ENCODE measurements at places on chromosomes 4 and X.

GRCh38 chr4:153497988-153498967 lies 32.1 kb downstream of the TMEM131L start:
- no peak for DNase-seq

GRCh38 chr4:172826861-172827260 lies 341.8 kb upstream of the GALNT7 start:
- DNase-seq, result no peak

- peak; percentile 27 for DNase-seq
Measured at GRCh38 chr4:73922766-73923630, 53.8 kb downstream of the CXCL1 start.

DNA sequence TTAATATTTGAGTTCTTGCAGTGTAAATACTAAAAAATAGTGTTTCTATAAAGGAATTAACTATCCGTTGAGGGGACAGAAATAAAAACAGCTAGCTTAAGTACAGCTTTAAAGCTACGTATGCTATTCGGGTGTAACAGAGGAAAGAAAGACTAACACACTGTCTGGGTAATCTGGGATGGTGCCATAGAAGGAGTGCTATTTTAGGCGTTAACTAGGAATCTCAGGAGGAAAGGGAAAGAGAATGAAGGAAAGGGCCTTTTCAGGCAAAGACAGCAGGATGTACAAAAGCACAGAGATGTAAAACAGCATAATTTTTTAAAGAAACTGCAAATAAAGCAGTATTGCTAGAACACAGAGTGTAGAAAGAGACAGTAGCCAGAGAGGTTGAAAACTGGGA lies 161.8 kb downstream of the RAP1GDS1 start:
- DNase-seq, result no peak

DNA sequence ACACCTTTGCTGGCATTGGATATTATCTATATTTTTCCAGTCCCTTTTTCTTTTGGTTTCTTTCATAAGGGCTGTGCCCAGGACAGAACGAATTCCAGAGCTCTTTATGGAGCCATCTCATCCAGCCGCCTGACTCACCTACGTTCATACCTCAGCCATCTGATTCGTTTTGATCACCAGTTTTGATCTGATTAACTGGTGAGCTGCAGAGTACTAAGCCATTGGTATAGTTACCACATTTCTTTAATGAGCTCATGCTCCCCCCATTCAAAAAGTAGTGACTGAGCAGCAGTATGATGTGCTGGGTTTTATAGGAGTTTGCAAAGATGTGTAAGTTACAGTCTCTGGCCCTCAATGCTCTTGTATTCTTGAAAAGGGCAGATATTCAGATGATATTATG lies 43.0 kb upstream of the CDKN2AIP start:
- no peak for DNase-seq

GRCh38 chr4:158870282-158870625 lies 101.4 kb downstream of the FNIP2 start:
- no peak for DNase-seq

DNA sequence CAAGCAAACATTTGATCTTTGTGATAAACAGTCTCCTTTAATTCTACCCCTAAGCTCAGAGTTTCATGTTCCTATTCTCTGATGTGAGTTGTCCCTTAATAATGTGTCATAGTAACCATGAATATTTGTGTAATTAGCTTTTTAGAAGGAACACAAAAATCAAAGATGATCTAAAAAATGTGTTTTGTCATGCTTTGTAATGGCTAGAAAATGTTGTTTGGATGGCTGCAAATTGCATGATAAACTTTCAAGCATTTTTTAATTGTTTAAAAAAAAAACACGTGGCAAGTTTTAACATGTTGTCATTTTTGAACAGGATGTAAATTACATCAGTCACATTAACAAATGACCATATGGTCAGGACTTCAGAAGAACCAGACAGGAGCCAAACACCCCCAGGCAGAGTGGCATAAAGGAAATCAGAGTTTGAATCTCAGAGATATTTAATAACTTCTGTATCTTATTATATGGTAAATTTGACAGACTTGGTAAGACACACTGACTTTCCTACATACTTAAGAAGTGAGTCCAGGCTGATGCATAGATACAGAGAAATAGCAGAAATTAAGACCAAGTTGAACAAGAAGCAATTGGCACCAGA lies 223.9 kb upstream of the VEGFC start:
- no peak for DNase-seq

- DNase-seq, result no peak
Measured at GRCh38 chr4:2637956-2638552, 101.6 kb downstream of the FAM193A start.

- peak; percentile 37 for DNase-seq
Measured at GRCh38 chr4:73573794-73574528, 46.3 kb downstream of the RASSF6 start.

DNA sequence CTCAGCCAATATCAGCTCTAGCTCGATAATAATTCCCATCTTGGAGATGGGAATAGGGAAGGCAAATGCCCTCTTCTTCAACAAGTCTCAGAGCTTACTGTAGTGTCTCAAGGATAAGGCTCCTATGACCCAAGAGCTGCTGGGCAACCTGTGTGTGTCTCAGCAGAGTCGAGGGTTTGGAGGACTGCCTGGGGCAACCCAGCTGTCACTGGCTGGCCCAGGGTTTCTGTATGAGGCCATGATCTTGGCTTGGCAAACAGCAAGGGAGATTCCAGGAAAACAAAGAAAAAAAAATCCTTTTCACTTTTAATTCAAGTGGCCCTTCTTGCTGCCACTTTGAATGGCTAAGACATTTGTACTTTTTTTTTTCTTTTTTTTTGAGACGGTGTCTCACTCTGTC lies 34.4 kb downstream of the TMSB4X start:
- no peak for DNase-seq

DNA sequence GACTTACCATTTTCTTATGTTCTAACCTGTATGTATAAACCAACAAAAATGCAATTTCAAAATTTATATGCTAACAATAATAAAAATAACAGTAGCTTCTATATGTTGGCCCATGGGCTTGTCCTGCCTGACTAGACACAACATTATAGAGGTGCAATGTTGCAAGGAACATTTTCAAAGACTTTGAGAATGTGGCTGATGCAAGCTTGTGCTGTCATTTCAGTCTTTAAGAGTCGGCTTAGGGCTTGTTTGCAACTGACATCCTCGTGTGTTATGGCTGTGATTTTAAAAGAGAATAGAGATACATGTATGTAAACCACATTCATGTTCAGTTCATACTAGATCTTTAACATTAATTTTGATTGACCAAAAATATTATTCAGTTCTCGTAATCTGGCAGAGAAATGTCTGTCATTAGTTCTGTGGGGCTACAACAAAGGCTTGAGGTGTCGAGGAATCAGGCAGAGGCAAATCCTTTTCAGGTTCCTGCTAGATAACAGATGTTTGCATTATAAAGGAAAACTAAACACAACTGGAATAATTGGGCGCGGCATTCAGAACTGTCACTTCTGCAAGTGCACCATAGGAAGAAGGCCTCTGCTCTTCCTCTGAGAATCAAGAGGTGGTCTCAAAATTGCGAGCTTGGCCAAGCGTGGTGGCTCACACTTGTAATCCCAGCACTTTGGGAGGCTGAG lies 13.1 kb downstream of the TMSB4X start:
- DNase-seq, result no peak

- DNase-seq, result no peak
Measured at GRCh38 chr4:89162496-89162895, 51.2 kb downstream of the TIGD2 start.

GRCh38 chr4:142497606-142498005 lies 348.5 kb downstream of the INPP4B start:
- no peak for DNase-seq

DNA sequence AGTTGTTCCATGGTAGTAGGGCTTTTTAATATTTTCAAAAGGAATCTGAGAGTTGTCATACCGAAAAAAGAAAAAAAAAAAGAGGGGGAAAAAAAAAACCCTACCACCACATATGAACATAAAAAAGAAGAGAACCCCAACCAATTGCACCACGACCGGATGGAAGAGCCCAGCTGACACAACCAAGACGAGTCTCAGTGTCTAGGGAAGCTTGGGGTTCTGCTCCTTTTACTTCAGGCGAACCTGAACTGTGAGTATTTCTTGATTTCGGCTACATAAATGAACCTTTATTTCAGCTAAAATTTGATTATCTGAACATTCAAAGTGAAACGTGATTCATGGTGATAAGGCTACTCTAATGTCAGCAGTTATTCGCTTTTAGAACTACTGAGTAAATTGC lies at the start of gene GPR34:
GPR34 (plus strand) TSS at position 139 of the 400 bp plus-strand sequence. CDS start 6,661 bp downstream, outside the sequence.
- DNase-seq, result no peak

GRCh38 chrX:12309040-12309743 lies 170.9 kb downstream of the FRMPD4 start:
- no peak for DNase-seq

- DNase-seq, result no peak
Measured at GRCh38 chr4:78310007-78310739, 241.4 kb upstream of the ANXA3 start.

GRCh38 chr4:71334465-71334882 lies 4.3 kb upstream of the SLC4A4 start:
- peak; percentile 49 for DNase-seq

DNA sequence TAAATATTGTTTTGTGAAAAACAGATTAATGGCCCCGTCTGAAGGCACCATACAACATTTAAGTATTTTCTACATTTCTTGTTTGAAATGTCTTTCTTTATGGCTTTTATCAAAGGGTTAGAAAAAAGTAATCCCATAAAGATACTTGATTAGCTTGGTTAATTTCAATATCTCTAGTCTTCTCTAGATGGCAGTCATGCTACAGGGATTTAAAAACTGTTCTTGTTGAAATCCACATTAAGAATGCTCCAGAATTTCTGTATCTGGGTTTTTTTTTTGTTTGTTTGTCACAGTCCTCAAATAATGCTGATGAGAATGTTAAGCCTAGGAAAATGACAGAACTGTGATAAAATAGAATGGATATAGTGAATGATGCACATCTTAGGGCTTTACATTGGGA lies 109.0 kb upstream of the AADAT start:
- DNase-seq, result no peak

GRCh38 chrX:17674601-17675000 lies 62.7 kb upstream of the SCML1 start:
- DNase-seq, result no peak

GRCh38 chr4:134260126-134260525 lies 58.5 kb upstream of the PABPC4L start:
- DNase-seq, result no peak

DNA sequence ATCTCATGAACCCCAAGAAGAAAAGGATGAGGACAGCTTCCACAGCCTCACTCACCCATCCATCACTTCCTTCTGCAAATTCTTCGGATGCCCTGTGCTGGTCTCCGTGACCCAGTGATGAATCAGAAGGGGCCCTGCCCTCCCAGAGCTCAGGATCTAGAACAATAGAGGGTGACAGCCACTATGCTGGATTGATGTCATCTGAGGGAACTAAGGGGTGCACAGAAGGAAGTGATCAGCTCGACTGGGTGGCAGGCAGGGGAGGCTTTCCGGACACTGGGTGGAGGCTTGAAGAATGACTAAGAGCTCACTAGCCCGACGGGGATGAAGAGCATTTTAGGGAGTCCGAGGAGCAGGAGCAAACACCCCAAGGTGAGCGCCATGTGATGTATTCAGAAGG lies 1.4 kb upstream of the ZNF185 start:
- DNase-seq, result peak; percentile 73

GRCh38 chr4:136918772-136919171 lies 613.5 kb downstream of the PCDH18 start:
- no peak for DNase-seq

GRCh38 chr4:911221-911751 lies 20.8 kb downstream of the GAK start:
- no peak for DNase-seq

- no peak for DNase-seq
Measured at GRCh38 chr4:53605783-53606182, 14.5 kb upstream of the LNX1 start.

DNA sequence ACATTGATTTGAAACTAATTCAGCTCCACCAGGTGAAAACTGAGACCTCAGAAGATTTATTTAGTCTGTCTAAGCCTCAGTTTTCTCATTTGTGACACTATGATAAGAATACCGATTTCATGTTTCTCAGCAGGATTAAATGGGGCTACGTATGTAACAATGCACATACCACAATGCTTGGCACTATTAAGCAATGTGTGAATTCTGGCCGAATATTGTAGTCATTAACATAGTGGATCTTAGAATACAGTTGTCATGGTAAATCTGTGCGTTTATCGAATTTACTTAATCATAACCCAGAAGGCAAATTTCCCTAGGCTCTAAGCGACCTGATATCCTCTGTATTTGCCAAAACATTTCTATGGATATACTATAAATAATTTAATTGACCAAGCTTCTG lies 69.1 kb downstream of the TMA16 start:
- no peak for DNase-seq

DNA sequence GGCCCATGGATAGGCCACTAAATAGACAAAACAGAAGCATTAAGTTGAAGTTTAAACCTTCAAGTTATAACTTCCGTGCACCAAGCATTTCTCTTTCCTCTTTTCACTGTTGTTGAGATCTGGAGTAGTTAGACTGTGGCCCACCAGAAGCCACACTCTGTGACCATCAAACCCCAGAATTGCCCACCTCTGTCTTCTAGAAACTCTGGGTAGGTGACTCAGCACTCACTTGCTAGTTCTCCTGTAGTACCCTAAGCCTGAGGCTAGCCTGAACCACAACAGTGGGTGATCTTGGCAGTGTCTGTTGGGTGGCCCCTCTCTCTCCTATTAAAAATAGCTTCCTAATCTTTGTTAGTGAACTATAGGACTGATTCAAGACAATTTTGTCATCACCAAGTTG lies 24.6 kb upstream of the CD40LG start:
- no peak for DNase-seq

DNA sequence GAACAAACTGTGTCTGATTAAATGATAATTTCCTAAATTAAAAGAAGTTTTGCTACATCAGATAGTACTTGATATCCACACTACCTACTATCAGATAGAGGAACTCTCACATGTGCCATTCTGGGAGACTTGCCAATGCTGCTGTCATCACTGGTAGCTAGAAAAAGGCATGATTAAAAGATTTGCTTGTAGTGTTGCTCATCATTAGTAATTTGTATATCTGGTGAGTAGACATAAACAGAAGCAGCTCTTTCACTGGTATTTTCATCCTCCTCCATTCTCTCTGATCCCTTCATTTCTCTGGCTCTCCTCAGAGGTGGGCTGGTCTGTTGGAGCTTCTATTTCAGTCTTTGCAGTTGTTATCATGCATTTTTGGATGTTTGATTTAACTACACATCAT lies 56.0 kb downstream of the SPRY1 start:
- DNase-seq, result peak; percentile 17

DNA sequence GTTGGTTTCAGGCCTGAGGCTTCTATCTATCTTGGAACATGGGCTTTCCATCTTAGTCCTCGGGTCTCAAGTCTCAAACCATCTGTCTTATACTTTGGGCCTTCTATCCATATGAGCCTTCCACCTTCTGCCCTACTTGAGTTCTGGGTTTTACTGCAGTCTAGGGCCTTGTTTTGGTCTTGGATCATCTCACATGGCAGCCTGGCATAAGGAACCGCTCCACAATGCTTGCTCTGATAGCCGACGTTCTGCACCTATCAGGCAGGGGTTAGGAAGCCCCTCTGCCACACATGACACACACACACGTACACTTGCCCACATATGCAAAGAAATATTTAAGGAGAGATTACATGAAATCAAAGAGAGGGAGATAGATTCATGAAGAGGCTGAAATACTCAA lies 264.0 kb downstream of the CHIC1 start:
- no peak for DNase-seq

- no peak for DNase-seq
Measured at GRCh38 chr4:51866835-51867234, 23.9 kb downstream of the DCUN1D4 start.

- DNase-seq, result peak; percentile 79
Measured at GRCh38 chr4:67885762-67886161, 2.0 kb upstream of the TMPRSS11D start.

Measured in RCC 7860 (cell line).